ENCODE measurements at places on chromosomes 11 and 22.

GRCh38 chr11:15965562-15966250 is 390.6 kb downstream of the SOX6 start:
- DNase-seq = no peak

GRCh38 chr11:113553235-113553634 is 78.0 kb upstream of the DRD2 start:
- DNase-seq = no peak

GRCh38 chr11:71977743-71978418 is 20.8 kb upstream of the IL18BP start:
- peak; percentile 57 for DNase-seq

- DNase-seq = no peak
Observed at GRCh38 chr11:69832561-69833413, 13.6 kb upstream of the FGF3 start.

- DNase-seq = no peak
Observed at GRCh38 chr11:126216526-126217305, 5.1 kb downstream of the FAM118B start.

All from stimulated activated CD4-positive, alpha-beta T cell treated with anti-CD3 and anti-CD28 coated beads, Interleukin-2, amount 100 ng/mL, for 24 hours (primary cell).